ENCODE measurements at places on chromosomes 4 and X.

GRCh38 chrX:77768787-77769186 lies 17.2 kb downstream of the ATRX start:
- DNase-seq = no peak

DNA sequence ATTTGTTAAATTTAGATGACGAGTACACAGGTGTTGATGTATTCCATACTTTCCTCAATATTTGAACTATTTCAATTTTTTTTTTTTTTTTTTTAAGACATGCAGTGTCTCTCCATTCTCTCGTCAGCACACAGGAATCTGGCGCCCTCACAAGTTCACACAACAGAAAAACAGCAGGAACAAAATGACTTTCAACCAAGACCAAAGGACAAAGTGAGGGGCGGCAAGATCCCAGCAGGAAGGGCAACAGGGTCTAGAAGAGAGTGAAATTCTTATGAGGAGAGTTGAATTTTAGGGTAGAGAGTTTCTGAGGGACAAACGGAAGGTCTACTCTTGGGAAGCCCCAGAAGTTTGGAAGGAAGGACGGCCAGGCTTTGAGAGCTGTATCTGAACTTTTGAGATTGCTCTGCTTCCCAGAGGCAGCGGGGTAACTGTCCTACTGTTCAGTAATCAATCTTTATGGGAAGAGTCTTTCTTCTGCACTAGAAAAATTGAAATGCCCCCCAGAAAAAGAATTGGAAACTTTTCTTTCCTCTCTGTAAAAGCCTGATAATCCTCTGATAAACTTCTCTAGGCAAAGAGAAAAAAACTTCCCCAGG lies 760.2 kb downstream of the RAB28 start:
- DNase-seq = no peak

DNA sequence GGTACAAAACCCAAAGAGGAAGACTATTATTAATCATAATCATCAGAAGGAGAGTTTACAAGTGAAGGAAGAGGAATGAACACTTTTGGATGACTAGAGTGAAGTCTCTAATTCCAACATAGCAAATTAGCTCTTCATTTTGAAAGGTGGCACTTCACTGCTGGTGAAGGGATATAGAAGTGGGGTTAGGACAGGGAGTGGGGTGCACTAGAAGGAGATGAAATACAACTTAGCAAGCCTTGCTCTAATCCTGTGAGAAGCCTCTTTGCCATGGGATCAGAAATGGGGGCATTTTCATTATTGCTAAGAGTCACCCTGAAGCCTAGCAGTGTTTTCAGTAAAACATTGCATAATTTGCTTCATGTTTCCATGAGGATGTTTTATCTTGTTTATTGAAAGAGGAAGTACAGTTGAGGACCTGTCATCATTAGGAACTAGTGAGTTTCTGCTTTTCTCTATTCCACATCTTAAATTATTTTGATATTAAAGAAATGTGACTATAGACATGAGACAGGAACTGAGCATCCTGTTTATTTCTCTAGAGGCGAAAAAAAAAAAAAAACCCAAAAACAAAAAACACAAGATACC lies 9.3 kb upstream of the GRPR start:
- no peak for DNase-seq

GRCh38 chr4:74675673-74676279 lies 118.5 kb downstream of the BTC start:
- DNase-seq = no peak

DNA sequence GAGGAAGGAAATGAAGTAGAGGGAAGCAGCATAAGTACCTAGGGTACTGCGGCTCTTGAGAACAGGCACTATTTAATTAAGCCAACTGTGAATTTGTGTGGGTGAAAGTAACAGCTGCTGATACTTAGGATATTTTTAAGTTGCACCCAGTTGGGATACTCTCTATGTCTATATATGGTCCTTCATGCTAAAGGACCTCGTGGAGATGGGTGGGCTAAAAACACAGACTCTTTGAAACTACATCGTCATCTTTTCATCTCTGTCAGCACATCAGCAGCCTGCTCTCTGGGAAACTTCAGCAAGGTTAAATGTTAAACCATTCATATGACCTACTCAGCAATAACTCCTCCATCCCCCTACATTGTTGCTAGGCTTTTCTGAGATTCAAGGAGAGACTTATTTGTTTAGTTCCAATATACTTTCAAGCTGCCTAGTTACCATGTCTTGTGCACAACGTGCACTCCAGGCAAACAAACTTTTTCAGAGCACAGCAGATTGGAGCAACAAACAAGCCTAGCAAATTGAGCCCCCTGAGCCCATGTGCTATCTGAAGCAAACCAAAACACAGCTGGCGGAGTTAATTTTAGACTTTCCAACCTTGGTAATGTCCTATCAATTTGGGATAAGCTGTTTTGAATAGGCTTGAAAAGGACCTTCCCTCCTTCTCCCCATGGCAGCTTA lies 6.2 kb upstream of the MOB1B start:
- no peak for DNase-seq

DNA sequence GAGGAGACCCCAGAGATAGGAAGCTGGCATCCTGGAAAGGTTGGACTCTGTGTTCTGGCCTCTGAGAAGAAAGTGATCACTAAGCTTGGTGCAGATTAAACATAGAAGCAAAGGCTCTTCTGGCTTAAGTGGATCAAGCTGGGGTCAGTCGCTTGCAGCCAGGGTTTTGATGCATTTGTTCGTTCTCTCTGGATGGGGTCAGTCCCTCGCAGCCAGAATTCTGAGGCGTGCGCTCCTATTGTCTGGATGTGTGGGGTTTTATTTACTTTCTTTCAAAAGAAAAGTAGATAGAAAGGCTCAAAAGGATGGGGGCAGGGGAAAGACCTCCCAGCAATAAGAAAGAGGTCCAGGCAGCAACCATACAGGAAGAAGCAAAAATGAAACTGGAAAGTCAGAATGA lies 152.6 kb downstream of the DHRSX start:
- no peak for DNase-seq

GRCh38 chr4:168917138-168917779 lies 92.8 kb downstream of the CBR4 start:
- no peak for DNase-seq

DNA sequence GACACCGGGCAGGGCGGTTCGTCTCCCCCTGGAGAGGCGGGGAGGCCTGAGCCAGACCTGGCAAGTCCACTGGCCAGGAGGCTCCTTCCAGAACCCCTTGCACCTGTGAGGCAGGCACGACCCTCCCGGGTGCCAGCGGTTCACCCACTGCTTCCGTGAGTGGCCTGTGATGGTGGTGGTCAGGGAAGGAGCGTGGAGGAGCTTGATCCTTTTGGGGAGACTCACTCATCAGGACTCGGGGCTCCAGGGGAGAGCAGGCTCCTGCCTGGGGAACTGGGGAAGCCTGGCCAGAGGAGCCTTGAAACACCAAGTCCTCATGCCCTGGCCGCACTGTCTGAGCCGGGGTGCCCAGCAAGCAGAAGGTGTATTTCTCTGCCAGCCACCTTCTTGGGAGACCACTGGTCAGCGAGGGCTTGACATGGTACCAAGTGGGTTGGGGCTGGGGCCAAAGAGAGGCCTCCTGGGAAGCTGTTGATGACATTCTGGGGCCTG lies 860 bp downstream of the FAM50A start:
- no peak for DNase-seq

DNA sequence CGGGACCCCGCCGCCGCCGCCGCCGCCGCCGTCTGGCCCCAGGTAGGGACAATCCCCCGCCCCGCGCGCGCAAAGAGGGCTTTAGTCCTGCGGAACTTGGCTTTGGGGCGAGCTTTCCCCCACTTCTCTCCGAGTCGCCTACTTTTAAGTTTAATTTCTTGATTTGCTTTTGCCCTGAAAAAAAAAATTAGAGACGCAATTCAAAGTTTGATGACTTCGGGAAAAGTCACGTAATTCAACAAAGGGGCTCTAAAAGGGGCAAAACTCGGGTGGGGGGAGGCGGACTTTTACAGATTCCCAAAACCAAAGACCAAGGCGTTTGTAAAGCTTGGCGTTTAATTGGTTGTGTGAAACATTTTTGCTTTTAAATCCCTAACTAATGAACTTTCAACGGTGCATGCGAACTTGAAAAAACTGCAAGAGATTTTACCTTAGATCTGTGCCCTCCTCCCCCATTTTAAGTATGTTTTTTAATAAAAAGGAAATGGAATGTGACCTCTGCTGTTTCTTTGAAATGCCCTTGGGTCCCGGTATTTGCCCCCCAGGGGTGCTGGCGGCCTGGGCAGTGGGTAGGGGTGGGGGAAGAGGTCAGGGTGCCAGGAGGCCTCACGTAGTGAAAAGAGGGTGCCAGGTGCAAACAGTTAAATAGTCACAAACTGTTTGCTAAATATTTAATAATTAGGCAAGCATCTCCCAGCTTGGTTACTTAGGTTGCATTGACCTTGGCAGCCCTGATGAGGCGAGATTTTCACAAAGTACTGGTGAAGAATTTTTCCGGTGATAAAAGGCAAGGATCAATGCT lies 209.7 kb downstream of the NWD2 start:
- no peak for DNase-seq

DNA sequence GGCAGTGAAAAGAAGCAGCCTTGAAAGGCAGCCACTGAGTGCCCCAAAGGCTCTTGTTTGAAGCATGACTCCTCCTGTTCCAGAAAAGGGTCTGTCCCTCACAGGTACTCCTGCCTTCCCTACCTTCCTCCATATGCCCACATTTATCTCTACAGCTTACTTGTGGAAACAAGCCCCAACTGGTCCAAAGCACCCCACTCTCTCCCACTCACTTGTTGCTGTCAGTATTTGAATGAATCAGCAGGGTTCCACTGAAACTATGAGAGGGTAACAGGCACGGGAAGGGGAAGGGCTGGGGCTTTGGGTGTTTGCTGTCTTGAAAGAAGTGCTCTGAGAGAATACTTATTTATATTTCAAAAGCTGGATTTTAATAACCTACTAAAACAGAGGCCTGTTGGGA lies 34.9 kb downstream of the GPR143 start:
- no peak for DNase-seq

DNA sequence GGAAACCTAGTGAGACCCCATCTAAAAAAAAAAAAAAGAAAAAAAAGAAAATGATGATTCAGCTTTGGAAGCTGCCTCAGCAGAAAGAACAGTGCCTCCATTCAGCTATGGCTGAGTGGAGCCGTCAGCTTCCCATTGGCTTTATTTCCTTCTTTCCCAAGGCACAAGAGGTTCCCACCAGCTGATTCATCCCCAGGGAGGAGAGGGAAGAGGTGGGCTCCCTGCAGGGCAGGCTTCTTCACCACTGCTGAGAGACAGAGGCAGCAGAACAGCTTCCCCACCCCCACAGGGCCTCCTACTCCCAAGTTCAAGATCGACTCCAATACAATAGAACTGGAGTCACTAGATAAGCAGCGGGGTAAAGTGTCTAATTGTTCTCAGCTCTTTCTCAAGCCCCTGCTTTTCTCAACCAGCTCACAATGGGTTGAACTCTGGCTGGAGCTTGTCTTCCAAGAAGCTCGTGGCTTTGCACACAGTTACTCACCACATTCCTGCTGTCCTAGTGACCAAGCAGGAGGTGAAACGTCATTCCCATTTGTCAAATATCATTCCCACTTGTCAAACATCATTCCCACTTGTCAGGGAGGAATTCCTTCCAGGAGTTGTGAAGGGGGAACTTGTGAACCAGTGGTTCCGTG lies 47.8 kb downstream of the FHDC1 start:
- no peak for DNase-seq

DNA sequence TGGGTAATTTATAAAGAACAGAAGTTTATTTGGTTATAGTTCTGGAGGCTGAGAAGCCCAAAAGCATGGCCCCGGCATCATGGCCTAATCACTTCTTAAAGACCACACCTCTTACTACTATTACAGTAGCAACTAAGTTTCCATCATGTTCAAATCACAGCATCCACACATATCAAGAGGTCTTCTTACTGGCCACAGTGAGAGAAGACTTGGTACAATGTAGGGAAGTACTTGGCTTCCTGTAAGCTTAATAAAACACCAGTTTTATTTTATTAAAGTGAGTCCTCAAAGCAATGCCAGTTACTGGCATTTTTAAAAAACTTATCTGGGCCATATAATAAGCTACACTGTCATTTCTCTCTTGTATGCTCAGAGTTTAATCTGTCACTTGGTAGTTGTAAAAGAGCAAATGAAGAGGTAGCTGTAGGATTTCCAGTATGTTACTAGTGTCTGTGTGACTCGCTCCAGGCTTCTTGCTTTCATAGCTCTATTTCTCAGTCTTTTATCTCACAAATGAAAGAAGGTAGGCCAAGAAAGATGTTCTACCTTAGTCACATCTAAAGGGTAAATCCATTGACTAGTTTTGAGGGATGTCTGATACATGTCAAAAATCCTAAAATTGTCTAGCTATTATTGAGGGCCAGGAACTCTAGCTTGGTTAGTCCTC lies 159.2 kb upstream of the CPEB2 start:
- DNase-seq = no peak

- DNase-seq = no peak
These were observed 270.0 kb downstream of the ARHGAP24 start for GRCh38 chr4:85744950-85745349.

GRCh38 chr4:125010796-125011503 lies 298.4 kb upstream of the ANKRD50 start:
- no peak for DNase-seq

DNA sequence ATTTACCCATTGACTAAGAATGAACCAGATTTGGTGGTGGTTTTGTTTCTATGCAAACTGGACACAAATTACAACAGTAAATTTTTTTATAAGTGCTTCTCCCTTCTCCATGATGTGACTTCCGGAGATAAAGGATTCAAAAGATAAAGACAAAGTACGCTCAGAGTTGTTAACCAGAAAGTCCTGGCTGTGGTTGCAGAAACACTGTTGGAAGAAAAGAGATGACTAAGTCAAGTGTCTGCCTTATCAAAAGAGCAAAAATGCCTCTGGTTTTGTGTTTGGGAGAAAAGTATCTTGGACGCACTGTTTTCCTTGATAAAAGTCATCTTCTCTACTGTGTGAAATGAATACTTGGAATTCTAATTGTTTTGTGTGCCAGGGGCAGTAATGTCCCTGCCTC lies 213.4 kb downstream of the GC start:
- DNase-seq = no peak

DNA sequence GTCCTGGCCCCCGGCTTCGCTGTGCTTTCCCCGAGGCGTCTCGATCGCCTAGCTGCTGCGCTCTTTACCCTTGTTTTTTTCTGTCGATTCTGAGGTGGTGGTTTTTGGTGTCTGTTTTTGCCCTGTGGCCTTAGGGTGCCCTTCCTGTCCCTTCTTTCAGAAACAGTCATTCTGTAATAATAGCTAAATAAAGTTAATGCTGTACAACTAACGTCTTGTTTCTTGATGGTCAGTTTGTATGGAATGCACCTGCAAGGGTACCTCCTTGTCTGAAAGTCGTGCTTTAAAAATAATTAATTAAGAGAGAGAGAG lies 686 bp downstream of the FIP1L1 start:
- no peak for DNase-seq

DNA sequence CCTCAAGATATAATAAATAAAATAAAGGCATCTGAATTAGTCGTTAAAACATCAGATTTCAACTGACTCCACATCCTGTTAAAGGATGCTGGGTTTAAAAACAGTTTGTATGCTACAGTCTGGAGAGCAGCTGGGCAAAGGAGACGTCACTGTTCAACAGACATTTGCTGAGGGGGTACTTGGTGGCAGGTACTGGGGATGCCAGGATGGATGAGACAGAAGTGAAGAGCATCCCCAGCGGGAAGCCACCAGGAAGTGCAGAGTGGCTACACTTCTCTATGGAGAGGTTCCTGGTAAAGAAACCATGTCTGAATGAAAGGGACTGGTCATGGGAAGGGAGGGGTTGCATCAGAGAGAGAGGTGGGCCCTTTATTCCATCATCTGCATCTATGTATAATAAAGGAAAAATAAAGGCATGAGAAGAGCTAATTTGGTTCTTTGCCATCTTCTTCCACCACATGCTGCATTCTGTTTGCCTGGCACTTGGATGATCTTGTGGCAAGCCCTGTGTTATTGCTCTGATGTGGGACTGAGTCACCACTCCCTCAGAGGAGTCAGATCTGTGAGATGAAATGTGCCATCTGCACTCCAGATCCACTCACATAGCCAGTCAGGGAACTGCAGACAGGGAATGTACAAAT lies 145.0 kb downstream of the SOWAHB start:
- DNase-seq = no peak
